ENCODE measurements at places on chromosomes 11 and 22.

DNA sequence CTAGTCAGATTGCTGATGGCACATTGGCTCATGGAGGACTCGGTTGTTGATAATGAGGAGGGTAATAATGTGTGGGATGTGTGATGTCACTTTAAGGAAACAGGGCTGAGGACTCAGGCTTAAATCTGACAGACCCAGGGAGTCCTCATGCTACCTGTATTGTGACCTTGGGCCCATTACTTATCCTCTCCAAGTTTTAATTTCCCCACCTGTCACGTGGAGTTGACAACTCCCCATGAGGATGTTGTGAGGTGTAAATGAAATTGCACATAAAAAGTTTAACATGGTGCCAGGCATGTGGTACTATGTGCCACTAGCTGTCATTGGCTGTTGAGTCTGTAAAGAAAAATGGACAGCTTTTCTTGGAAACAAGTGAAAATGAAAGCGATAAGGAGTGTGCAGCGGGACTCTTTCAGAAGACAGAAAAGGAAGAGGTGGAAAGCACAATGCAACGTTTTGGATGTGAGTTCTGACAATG is 15.3 kb downstream of the IL10RA start:
- peak; percentile 58 for DNase-seq

DNA sequence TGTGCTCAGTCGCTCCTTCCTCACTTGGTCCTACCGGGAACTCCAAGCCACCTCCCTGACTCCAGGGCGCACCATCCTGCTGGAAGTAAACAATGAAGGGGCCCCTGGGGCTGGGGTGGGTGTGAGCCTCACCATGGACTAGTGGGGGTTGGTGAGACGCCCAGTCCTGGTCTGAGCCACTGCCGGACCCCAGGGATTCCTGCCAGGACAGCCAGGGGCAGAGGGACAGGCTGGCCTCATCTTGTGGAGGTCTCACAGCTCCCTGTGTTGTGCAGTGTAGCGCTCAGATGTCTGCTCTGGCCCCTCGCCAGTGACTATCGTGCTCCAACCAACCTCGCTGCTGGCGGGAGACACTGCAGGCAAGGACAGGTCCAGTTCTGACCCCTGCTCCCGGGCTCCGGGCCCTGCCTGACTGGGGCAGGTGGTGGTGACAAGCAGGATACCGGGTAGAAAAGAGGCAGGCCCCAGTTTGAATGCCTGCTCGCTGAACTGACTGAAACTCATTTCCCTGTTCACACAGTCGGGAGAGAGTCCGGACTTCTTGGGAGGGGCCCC is 1021.4 kb downstream of the BRD1 start:
- no peak for DNase-seq

DNA sequence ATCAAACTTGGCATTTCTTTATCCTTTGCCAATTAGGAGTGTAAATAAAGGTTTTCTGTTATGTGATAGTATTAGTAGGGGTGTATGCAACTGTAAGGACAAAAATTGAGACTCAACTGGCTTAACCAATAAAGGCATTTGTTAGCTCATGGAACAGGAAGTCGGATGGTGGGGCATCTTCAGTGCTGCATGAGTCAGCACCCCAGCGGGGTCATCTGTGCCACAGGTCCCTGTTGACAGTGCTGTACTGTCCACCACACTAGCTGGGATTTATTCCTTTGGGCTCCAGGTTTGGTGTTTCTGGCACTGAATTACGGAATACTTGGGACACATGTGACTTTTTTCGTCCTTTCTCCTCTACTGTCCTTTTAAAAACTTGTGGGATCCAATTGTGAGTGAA is 86.0 kb downstream of the PPP6R3 start:
- no peak for DNase-seq

DNA sequence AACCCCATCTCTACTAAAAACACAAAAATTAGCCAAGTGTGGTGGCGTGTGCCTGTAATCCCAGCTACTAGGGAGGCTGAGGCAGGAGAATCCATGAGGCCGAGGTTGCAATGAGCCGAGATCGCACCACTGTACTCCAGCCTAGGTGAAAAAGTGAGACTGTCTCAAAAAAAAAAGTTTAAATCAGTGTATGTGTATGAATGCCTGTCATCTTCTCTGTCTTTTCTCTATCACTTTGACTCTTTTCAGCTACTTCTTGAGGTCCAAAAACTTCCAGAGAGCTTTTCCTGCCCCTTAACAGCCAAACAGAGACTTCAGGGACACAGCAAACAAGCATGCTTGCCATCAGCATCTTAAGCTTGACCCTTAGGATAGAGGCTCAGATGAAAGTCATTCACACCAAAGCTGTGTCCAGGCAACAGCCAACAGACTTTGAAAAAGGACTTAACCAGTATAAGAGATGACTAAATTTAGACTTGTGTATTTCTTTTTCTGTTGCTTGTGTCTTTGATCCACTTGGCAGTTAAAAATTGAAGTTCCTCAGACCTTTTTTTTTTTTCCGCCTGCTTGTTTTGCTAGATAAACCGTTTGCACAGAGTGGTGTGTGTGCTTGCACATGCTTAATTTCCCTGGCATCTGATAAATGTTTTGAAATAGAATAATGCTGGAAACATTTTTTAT is 151.9 kb downstream of the DBX1 start:
- DNase-seq = no peak

GRCh38 chr11:22715971-22716370 is 49.6 kb downstream of the GAS2 start:
- no peak for DNase-seq

GRCh38 chr11:9739123-9739900 is 75.4 kb downstream of the SWAP70 start:
- DNase-seq = no peak

- DNase-seq = no peak
These were observed 202.1 kb downstream of the NXPE2 start for GRCh38 chr11:114880442-114880841.

- no peak for DNase-seq
These were observed 2.0 kb downstream of the SYT12 start for GRCh38 chr11:67024966-67025365.

- DNase-seq = peak; percentile 66
These were observed 10.0 kb upstream of the RELT start for GRCh38 chr11:73366265-73366610.

GRCh38 chr11:60371386-60371785 is 6.9 kb upstream of the MS4A7 start:
- no peak for DNase-seq

- DNase-seq = no peak
These were observed 17.8 kb downstream of the FRMD8 start for GRCh38 chr11:65404210-65404609.
